ENCODE measurements at places on chromosomes 7 and 10. TPM values are rescaled to one million over a fixed set of nuclear protein-coding genes. Genes with fewer than 3 reads are reported as not detected.
A peak's percentile ranks its signal among the peaks of the same experiment; 100 is the strongest.

The CCNY gene
- total RNA-seq: 35.1 TPM

The ACSM6 gene
- total RNA-seq: 1.1 TPM

- no peak overlapping the region for H3K4me3 ChIP-seq
- H3K27ac ChIP-seq: no peak overlapping the region
- no peaks in the 10 kb centered on the region for H3K36me3 ChIP-seq
- no peaks in the 10 kb centered on the region for H3K27me3 ChIP-seq
These were observed 168.7 kb downstream of the CAMK1D start for GRCh38 chr10:12518024-12518423.

DNA sequence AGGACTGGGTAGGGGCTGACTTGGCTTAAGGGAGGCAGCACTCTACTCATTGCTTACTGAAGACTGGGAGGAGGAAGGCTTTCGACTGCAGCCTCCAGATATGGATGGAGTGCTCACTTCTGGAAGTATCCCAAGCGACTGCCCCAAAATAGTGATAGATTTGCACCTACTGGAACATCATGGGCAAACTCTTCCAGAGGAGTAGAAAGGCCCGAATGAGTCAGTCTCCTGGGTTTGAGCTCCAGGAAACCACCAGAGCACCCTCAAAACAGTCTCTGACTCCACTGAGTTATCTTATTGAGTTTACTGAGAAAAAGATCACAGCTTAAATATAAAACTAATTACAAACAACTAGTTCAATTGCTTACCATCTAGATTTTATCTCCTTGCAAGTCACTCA is 37.2 kb upstream of the PDLIM1 start:
- H3K27me3 ChIP-seq: no peaks in the 10 kb centered on the region
- no peaks in the 10 kb centered on the region for H3K4me1 ChIP-seq
- H3K4me3 ChIP-seq: no peak overlapping the region
- no peak for DNase-seq
- H3K36me3 ChIP-seq: peaks cover 2% of the 10 kb centered on the region

GRCh38 chr7:378551-379455 is 88.8 kb downstream of the FOXL3 start:
- peak overlapping the region; percentile 35 for H3K4me3 ChIP-seq
- H3K4me1 ChIP-seq: peaks cover 36% of the 10 kb centered on the region
- no peaks in the 10 kb centered on the region for H3K36me3 ChIP-seq
- DNase-seq: peak; percentile 64
- H3K27ac ChIP-seq: no peak overlapping the region

Data from suprapubic skin (tissue), 4 donors.